GM23248 (cell line): ENCODE measurements at places on chromosomes 12 and 14.

GRCh38 chr12:124561231-124561630 lies 6.2 kb downstream of the NCOR2 start:
- DNase-seq = no peak

GRCh38 chr14:92185559-92185958 lies 63.8 kb downstream of the CPSF2 start:
- DNase-seq = no peak

GRCh38 chr14:81562818-81563217 lies 29.2 kb upstream of the SEL1L start:
- peak; percentile 8 for DNase-seq

- no peak for DNase-seq
Measured at GRCh38 chr12:40648519-40648918, 43.7 kb upstream of the CNTN1 start.

GRCh38 chr12:102533483-102534215 lies 53.3 kb upstream of the IGF1 start:
- no peak for DNase-seq

GRCh38 chr12:51156245-51156765 lies 16.6 kb downstream of the TFCP2 start:
- DNase-seq = no peak

DNA sequence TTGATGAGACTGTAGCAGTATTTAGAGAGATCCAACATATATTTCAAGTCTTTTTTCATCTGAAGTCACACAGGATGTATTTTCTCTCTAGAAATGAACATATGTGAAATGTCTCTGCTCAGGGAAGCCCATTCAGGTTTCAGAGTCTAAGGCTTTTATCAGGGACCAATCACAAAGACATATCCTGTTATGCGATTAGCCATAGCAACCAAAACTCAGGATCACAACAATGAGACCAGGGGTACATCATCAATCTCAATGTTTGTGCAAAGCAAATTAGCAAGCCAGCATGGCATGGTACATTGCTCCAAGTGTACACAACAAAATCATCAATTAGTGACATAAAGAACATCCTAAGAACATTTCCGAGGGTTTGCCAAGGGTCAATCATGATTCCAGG lies 99.2 kb upstream of the AMN1 start:
- no peak for DNase-seq

DNA sequence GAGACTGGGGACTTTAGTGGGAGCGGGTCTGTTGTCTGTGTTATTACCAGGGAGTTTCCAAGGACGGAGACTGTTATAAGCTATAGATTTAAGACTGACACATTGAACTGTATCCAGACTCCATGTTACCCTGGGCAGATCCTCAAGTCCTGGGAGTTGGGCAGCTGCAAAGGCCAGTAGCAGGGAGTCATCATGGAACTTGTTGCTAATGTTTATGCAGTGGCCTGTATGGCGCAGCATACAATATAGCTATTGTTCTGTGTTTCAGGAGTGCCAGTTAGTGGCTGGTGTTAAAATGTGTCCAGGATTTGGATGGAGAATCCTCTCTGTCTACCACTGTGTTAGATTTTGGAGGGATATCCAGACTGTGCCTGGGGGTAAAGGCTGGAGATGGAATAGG lies 31.7 kb downstream of the SMOC1 start:
- DNase-seq = no peak

GRCh38 chr12:12933742-12934141 lies 18.2 kb downstream of the GPRC5D start:
- no peak for DNase-seq

DNA sequence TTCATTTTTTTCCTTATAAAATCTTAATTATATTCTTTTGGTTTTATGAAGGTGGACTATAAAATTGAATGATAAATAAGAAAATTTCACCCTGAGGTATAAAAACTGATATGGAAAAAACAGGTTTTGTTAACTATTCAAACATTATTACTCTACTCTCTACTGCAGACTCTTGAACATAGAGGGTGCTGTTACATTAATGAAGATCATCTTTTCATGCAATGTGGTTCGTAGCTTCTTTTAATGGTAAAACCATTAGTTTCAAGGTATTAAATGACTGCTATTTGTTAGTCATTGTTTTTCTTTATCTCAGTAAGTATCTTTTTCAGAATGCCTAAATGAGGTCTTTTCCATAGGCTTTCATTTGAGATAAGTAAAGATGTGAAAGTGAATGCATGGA lies 510.4 kb downstream of the SLC16A7 start:
- peak; percentile 45 for DNase-seq

DNA sequence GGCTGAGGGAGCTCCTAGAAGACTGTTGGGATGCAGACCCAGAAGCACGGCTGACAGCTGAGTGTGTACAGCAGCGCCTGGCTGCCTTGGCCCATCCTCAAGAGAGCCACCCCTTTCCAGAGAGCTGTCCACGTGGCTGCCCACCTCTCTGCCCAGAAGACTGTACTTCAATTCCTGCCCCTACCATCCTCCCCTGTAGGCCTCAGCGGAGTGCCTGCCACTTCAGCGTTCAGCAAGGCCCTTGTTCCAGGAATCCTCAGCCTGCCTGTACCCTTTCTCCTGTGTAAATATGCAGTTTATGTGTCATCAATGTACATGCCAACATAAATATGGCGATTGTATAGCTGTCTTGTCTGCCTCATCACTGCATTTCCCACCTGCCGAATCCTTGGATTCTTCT lies 7.5 kb downstream of the AMHR2 start:
- no peak for DNase-seq

- peak; percentile 93 for DNase-seq
Measured at GRCh38 chr14:75985618-75986438, at the start of gene IFT43. TSS of gene IFT43 (plus strand) at chr14:75985763. CDS start at chr14:75985787, 24 bp downstream.

- no peak for DNase-seq
Measured at GRCh38 chr12:19588951-19589350, 149.7 kb downstream of the AEBP2 start.

DNA sequence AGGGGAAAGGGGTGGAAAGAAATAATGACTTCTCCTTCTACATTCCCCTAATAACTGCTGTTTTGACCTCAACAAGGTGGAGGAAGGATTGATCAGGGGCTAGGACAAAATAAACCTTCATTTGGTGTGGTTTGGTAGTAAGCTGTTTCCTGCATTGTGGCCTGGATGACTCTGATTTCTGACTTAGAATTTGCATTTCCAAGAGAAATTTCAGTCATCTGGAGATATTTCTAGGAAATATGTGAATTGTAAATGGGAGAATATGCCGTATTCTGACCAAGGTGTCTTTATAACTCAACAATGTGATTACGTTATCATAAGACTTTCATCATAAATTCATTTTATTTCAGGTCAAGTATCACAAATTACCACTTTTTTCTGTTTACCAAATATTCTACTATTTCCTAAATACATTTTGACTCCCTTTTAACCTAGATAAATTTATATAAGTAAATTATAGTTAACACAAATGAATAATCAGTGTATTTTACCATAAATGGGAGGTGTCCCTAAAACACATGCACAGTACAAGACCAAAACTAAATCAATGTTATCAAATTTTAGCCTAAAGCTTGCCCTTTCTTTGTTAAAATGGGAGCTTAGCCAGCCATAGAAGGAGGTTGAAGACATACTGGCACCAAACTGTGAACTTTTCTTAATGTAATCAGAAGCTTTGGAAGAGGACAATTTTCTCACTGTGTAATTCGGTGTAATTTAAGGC lies 828.8 kb downstream of the TMTC2 start:
- DNase-seq = no peak

GRCh38 chr14:86430853-86431252 lies 900.9 kb downstream of the FLRT2 start:
- no peak for DNase-seq

DNA sequence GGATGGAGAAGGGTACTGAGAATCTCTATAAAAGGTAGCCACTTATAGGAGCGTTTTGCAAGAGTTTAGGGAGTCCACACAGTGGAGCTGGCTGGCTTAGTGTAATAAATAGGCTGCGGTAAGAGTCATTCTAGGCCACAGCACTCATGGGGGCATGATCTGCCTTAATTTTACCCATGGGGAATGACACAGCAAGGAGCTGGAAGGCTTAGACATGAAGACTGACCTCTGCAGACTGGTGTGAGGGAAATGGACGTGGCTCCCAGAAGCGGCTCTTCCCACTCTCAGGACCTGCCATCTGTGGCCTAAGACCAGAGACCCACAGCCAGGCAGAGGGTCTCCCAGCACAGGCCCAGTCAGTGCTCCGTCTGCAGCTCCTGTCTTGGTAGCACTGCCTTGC lies 173.3 kb downstream of the PPM1H start:
- DNase-seq = peak; percentile 47

GRCh38 chr12:56197921-56198635 lies 8.8 kb upstream of the SMARCC2 start:
- no peak for DNase-seq

- DNase-seq = no peak
Measured at GRCh38 chr12:118238888-118239287, 103.0 kb downstream of the PEBP1 start.

DNA sequence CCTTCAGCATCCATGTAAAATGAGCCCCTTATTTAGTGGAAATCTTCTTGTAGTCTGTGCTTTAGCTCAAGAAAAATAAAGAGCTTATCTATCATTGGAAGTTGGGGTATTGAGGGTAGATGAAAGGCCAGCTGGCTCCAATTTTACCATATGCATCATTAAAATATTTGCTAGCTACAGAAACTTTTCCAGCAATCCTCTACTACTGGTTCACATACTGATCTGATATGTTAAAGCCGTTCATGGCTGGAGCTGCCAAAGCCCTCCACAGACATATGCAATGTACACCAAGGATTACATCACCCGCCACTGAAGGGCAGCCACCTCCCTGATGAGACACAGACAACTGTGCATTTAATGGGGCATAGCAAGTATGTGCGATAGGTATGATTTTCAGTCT lies 1205.3 kb downstream of the GALC start:
- no peak for DNase-seq
